ENCODE measurements at places on chromosomes 3 and 15.
A peak's percentile ranks its signal among the peaks of the same experiment; 100 is the strongest.

DNA sequence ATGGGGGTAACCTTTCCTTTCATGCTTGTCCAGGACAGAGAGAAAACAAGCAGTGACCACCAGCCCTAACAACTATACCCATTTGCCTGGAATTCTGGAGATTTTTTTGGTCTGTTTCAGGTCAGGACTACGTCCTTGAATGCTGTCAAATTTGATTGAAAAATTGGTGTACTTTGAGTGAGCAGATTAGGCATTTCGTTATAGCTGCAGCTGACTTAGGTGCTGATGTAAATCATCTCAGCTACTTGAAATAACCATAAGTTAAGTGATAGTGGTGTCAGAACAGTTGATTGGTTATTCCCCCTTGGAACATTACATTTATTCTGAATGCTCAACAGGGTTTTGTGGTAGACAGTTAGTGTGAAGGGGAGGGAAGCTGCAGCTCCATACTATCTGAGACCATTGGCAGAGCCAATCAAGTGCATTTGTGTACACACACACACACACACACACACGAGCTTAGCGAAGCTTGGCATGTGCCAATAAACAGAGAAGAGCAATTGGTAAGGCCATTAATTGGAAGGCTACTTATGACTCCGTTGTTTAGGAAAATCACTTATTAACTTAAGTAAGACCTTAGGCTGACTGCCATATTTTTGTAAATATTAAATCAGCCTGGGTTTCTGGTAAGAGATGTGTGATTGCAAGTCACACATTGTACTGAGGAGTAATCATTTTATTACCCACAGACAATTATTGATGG lies 447.8 kb downstream of the MFSD1 start:
- no peak for DNase-seq
- H3K4me3 ChIP-seq, result no peak overlapping the region
- H3K27ac ChIP-seq, result no peak overlapping the region
- H3K4me1 ChIP-seq, result peaks cover 8% of the 10 kb centered on the region
- H3K27me3 ChIP-seq, result no peaks in the 10 kb centered on the region

DNA sequence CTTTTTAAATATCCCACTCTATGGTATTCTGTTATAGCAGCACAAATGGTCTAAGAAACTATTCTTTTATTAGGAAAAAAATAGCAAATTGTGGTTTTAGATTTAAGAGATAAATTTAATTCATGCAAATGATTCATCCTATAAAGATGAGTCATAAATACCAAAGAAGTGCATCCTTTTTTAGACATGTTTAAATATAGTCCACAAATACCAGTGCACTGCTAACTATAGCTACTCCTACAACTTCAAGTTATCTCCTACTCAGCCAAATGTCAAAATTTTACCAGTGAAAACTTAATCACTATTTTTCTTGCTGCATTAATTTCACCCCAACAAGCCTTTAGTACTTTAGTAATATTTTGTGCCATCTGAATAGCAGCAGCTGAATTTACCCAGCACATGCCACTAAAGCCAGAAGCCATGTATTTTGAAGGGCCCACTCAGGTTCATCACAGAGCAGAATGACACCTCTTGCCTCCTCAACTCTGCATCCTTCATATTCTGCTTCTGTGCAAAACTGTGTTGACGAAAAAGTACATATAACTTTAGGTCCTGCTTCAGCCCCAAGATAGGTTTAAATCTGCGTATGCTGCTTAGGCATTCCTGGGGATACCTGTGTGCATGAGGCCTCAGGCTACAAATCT lies 24.9 kb downstream of the CX3CR1 start:
- H3K27ac ChIP-seq, result no peak overlapping the region
- no peak overlapping the region for H3K4me3 ChIP-seq
- no peaks in the 10 kb centered on the region for H3K36me3 ChIP-seq

- H3K27ac ChIP-seq, result no peak overlapping the region
- no peak overlapping the region for H3K4me3 ChIP-seq
- H3K36me3 ChIP-seq, result no peaks in the 10 kb centered on the region
- no peak for DNase-seq
- no peaks in the 10 kb centered on the region for H3K27me3 ChIP-seq
- no peaks in the 10 kb centered on the region for H3K4me1 ChIP-seq
These were observed 56.9 kb downstream of the MEGF11 start for GRCh38 chr15:66196602-66197001.

GRCh38 chr3:149122721-149123578 lies 6.5 kb upstream of the HPS3 start:
- no peaks in the 10 kb centered on the region for H3K27me3 ChIP-seq
- DNase-seq, result no peak
- no peak overlapping the region for H3K27ac ChIP-seq
- H3K36me3 ChIP-seq, result no peaks in the 10 kb centered on the region

GRCh38 chr3:81793410-81793809 lies 32.0 kb upstream of the GBE1 start:
- H3K4me1 ChIP-seq, result no peaks in the 10 kb centered on the region
- H3K27ac ChIP-seq, result no peak overlapping the region
- no peaks in the 10 kb centered on the region for H3K27me3 ChIP-seq
- H3K36me3 ChIP-seq, result no peaks in the 10 kb centered on the region

DNA sequence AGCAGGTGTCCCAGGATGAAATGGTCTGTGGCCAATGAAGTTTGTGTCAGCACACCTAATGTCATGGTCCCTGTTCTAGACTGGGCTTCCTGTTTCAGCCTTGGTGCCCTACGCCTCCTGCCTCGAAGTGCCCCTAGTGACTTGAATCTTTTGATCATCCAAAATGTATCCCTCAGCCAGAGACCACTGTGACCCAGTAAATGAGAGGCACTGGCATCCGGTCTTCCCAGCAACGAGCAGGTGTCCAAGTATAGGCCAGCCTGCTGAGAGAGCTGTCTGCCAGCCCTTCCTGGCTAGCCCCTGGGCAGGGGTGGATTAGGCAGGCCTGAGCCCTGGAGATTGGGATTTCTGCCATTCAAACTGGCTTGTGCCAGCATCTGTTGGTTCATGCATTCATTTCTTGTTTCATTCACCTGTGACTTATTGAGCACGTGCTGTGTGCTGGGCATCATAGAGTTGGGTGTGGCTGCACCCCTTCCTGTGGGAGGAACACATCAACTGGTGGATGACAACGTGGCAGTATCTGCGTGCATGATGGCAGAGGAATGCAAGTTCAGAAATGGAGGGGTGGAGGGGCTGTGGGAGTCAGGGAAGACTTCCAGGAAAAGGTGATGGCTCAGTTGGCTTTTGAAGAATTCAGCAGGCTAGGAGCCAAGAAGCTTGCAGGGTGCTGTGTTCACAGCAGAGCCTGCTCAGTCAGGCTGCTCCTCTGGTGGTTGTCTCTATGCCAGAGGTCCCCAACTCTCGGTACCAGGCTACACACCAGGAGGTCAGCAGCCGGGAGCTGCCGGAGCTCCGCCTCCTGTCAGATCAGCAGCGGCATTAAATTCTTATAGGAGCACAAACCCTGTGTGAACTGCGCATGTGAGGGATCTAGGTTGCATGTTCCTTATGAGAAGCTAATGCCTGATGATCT lies 21.6 kb downstream of the ESYT3 start:
- H3K4me3 ChIP-seq, result no peak overlapping the region
- H3K36me3 ChIP-seq, result no peaks in the 10 kb centered on the region
- no peak for DNase-seq
- no peaks in the 10 kb centered on the region for H3K27me3 ChIP-seq

GRCh38 chr3:13064964-13065363 lies 8.3 kb downstream of the IQSEC1 start:
- H3K36me3 ChIP-seq, result no peaks in the 10 kb centered on the region
- H3K4me1 ChIP-seq, result no peaks in the 10 kb centered on the region
- no peaks in the 10 kb centered on the region for H3K27me3 ChIP-seq
- H3K27ac ChIP-seq, result no peak overlapping the region

GRCh38 chr3:40713306-40713705 lies 188.5 kb downstream of the ZNF621 start:
- no peak overlapping the region for H3K27ac ChIP-seq
- H3K4me1 ChIP-seq, result peaks cover 6% of the 10 kb centered on the region
- no peak overlapping the region for H3K4me3 ChIP-seq
- DNase-seq, result peak; percentile 40
- H3K36me3 ChIP-seq, result no peaks in the 10 kb centered on the region

DNA sequence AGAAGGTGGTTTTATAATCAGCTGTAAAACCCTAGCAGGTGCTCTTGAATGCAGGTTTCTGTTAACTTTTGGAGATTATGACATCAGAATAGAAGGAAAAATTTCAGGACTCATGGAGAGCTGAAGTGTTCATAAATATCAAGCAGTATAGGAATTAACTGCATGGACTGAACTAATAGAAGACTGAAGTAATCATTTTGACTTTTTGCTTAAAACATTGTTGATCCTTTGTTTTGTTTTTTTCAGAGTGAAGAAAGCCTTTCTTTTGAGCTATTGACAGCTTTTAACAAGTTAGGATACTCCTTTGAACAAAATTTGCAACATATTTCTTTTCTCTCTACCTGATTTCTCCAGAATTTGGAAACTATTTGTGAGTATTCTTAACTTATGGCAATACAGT lies 70.6 kb upstream of the DAZL start:
- H3K4me3 ChIP-seq, result no peak overlapping the region
- no peak for DNase-seq
- no peaks in the 10 kb centered on the region for H3K27me3 ChIP-seq
- no peaks in the 10 kb centered on the region for H3K36me3 ChIP-seq
- no peaks in the 10 kb centered on the region for H3K4me1 ChIP-seq

- no peaks in the 10 kb centered on the region for H3K27me3 ChIP-seq
- H3K4me1 ChIP-seq, result no peaks in the 10 kb centered on the region
- H3K27ac ChIP-seq, result no peak overlapping the region
- no peak for DNase-seq
- H3K36me3 ChIP-seq, result no peaks in the 10 kb centered on the region
- H3K4me3 ChIP-seq, result no peak overlapping the region
These were observed 45.0 kb upstream of the PCSK6 start for GRCh38 chr15:101534376-101534970.

DNA sequence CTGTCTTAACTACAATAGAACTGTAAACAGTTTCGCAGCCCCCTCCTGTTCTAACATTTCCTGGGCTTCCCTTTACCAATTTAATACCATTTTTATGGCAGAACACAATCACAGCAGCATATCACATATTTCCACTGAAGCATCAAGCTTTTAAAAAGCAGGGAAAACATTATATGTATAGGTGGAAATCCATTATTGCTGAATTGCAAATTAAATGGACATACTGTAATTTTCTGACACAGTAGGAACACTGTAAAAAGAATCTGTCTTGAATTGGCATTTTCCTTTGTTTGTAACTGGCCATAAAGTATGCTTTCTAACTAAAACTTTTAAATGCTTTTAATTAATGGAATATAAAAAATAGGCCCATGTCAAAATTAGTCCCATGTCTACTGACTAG lies 1385.8 kb downstream of the SI start:
- DNase-seq, result no peak
- H3K27ac ChIP-seq, result no peak overlapping the region
- no peaks in the 10 kb centered on the region for H3K36me3 ChIP-seq
- no peaks in the 10 kb centered on the region for H3K27me3 ChIP-seq
- no peaks in the 10 kb centered on the region for H3K4me1 ChIP-seq

- no peak for DNase-seq
- no peak overlapping the region for H3K27ac ChIP-seq
- H3K36me3 ChIP-seq, result no peaks in the 10 kb centered on the region
- H3K4me3 ChIP-seq, result no peak overlapping the region
- H3K27me3 ChIP-seq, result no peaks in the 10 kb centered on the region
These were observed 73.9 kb downstream of the WNT5A start for GRCh38 chr3:55413236-55413635.

DNA sequence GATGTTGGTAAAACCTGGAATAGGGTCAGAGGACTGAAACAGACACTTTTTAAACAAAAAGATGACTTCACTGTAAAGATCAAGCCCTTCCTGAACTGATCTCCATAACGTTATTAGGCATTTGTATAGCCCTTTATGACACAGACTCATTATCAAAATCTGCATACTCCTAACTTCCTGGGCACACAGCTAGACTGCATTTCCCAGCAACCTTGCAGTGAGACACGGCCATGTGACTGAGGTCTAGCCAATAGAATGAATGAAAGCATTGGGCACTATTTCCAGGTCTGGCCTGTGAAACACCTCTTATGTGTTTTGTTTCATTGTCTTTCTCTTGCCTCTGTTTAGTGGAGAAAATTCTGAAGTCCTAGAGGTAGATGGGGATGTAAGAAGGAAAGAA lies 270.4 kb downstream of the NR1D2 start:
- peaks cover 20% of the 10 kb centered on the region for H3K4me1 ChIP-seq
- no peak overlapping the region for H3K4me3 ChIP-seq
- no peaks in the 10 kb centered on the region for H3K36me3 ChIP-seq
- no peaks in the 10 kb centered on the region for H3K27me3 ChIP-seq
- no peak for DNase-seq

DNA sequence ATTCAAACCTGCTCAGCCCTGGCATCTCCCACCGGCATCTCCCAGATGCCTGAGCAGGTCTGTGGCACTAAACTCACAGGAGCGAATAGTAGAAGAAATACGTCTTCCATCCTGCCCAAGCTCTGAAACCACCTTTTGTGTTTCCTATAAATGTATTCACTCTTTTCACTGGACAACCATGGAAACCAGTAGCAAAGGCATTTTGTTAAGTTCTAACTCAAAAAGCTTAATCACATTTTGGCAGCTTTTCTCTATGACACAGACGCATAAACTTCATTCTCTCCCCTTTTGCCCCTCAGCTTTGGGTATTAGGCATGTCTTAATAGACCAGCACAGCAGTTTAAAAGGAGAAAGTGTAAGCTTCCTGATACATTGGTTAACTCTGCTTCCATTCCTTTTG lies 24.5 kb upstream of the ARNT2 start:
- H3K4me1 ChIP-seq, result no peaks in the 10 kb centered on the region
- H3K4me3 ChIP-seq, result no peak overlapping the region
- no peaks in the 10 kb centered on the region for H3K27me3 ChIP-seq
- no peak for DNase-seq
- H3K27ac ChIP-seq, result no peak overlapping the region

DNA sequence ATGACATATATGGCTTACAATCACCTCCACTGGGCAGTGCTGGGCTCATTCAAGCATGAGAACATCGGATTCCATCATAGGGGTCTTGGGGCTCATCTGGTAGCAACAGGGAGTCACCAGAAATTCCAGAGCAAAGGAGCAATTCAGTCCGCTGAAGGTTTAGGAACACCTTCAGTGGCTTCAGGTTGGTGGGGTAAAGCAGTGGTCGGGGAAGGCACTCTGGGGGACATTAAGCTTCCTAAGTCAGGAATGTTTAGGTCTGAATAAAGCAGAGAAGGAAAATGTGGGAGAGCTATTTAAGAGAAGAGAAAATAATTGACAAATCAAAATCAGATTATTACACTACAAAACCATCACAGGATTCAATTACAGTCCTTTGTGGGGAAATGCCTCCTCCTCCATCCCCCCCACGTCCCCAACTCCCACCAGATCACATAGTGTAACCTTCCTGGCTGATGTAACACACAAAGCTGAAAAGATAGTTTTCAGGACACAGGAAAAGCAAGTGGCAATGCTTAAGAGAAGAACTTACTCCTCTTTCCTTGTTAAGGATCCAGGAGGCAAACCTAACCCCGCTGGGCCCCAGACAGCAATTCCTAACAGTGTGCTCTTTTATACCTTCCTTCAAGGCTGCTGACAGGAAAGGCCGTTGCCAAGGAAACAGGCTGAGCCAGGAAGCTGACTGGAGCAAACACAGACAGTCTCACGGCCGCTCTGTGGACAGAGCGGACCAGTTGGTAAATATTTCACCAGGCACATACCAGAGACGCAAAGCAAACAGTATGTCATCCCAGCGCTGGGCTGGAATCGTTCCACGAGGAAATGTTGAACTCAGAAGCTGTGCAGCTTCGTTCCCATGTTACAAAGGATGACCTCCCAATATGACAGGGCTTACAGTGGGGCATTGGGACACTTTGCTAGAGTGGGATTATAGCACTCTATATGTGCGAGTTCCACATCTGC lies 57.5 kb upstream of the LMCD1 start:
- H3K36me3 ChIP-seq, result no peaks in the 10 kb centered on the region
- H3K4me3 ChIP-seq, result no peak overlapping the region
- H3K4me1 ChIP-seq, result peaks cover 33% of the 10 kb centered on the region
- H3K27me3 ChIP-seq, result no peaks in the 10 kb centered on the region

All from body of pancreas (tissue), 4 donors.